Stimulated activated CD8-positive, alpha-beta memory T cell treated with anti-CD3 and anti-CD28 coated beads, Interleukin-4, amount 100 ng/mL, for 4 hours (primary cell): ENCODE measurements at places on chromosomes 5 and 9.
A peak's percentile ranks its signal among the peaks of the same experiment; 100 is the strongest.

- DNase-seq = no peak
Measured at GRCh38 chr5:90586469-90586868, 27.9 kb downstream of the ADGRV1 start.

GRCh38 chr5:42994246-42994554 is 45.9 kb downstream of the ANXA2R start:
- DNase-seq = no peak

DNA sequence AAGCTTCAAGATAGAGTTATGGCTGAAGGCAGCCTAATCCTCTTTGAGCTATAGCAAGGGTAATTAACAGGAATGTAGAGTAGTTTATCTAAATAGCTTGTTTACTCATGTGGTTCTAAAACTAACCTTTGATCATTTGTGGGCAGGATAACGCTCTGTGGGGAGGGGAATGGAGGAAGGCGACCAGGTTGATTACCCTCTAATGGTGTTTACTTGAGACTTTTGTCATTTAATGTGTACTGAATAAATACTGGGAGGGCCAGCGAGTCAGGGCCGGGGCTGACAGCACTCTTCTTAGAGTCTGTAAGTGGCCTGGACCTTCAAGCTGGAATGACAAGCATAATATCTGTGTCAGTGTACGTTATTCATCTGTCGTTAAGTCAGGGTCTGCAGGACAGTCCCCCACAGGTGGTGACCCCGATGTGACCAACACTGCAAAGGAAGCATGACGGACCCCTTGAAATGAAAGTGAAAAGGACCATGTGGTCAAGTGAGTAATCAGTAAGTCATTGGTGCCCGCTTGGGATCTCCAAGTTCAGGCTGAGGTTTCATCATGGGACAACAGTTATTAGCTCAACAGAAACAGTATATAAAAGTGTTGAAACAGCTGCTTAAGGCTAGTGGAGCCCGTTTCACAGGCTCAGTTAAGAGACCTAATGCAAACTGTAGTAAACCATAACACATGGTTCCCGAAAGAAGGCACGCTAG is 162.6 kb downstream of the CPLANE1 start:
- DNase-seq = no peak

- no peak for DNase-seq
Measured at GRCh38 chr5:32027717-32028458, 146.2 kb downstream of the GOLPH3 start.

DNA sequence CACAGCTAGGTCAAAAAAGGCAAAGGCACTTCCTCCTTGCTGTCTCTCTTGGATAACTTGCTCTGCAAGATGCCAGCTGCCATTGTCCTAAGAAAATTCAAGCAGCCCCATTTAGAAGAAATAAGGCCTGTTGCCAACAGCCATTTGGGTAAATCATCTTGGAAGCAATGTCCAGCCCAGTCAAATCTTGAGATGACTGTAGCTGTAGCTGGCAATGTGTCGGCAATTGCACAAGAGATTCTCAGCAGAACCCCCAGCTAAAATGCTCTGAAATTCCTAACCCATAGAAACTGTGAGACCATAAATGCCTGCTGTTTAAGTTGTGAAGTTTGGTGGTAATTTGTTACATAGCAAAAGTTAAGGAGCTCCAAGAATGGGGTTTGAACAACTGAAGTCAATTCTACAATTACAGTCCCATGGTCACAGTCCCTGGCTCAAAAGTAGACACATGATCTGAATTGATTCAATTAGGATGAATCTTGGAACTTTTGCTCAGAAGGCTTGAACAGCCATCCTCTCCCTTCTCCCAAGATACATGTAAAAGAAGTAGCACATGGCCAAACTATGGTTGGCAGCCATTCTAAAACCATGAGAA is 151.1 kb downstream of the MPDZ start:
- no peak for DNase-seq

- no peak for DNase-seq
Measured at GRCh38 chr9:136081113-136081825, 13.8 kb downstream of the NACC2 start.

GRCh38 chr9:68429631-68430030 is 73.2 kb downstream of the PGM5 start:
- no peak for DNase-seq

DNA sequence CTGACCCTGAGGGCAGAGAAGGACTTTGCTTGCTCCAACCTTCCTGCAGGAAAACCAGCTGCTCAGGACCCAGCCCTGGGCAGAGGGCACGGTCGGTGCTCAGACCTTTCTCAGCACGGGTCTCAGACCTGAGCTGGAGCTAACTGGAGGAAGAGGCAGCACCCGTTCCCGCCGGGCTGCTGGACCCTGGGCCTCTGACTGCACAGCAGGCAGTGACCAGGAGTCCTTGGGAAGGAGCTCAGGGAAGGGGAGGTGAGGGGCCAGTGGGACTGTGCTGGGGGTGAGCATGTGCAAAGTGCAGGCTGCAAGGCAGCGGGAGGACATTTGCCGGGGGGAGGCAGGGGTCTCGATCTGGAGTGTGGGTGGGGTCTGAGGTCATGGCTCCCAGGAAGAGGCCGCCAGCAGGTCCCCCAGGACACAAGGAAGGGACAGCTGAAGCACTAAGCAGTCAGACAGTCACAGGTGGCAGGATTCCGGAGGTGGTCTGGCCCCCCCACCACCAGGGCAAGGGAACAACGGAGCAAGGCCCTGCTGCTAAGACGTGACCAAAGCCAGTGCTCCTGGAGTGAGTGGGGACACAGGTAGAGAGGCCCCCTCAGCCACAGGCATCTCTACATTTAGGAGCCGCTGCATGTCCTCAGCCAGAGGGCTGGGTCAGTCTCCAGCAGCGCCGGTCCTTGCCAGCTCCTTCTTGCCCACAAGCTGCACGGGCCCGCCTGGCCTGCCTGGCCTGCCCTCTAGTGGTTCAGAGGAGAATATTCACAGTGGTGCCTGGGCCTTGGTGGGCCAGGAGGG is 4.8 kb upstream of the DPM2 start:
- DNase-seq = no peak

GRCh38 chr9:98373609-98374008 is 118.2 kb upstream of the TBC1D2 start:
- no peak for DNase-seq

GRCh38 chr9:136512651-136513071 is 29.8 kb upstream of the SEC16A start:
- DNase-seq = no peak

DNA sequence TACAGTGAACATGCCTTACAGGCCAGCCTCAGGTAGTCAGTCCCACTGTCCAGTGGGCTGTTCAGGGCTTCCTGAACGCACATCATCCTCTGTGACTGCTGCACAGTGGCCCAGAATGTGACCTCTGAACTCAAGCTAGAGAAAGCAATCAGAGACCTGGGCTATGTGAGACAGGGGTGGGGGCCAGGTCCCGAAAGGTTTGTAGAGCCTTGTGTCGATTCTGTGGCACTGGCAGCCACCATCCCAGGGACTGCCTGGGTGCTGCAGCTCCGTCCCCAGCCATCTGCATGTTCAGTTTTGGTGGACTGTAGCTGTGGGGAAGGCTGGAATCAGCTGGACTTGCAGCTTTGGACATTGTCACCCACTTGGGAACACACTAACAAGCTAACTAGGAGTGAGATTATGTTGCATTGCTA is 47.7 kb downstream of the MVB12B start:
- DNase-seq = no peak

GRCh38 chr5:96718635-96719077 is 56.5 kb downstream of the CAST start:
- DNase-seq = no peak

- peak; percentile 84 for DNase-seq
Measured at GRCh38 chr5:40679148-40679912, 385 bp upstream of the PTGER4 start.

GRCh38 chr9:995192-995591 is 18.7 kb downstream of the DMRT3 start:
- no peak for DNase-seq

DNA sequence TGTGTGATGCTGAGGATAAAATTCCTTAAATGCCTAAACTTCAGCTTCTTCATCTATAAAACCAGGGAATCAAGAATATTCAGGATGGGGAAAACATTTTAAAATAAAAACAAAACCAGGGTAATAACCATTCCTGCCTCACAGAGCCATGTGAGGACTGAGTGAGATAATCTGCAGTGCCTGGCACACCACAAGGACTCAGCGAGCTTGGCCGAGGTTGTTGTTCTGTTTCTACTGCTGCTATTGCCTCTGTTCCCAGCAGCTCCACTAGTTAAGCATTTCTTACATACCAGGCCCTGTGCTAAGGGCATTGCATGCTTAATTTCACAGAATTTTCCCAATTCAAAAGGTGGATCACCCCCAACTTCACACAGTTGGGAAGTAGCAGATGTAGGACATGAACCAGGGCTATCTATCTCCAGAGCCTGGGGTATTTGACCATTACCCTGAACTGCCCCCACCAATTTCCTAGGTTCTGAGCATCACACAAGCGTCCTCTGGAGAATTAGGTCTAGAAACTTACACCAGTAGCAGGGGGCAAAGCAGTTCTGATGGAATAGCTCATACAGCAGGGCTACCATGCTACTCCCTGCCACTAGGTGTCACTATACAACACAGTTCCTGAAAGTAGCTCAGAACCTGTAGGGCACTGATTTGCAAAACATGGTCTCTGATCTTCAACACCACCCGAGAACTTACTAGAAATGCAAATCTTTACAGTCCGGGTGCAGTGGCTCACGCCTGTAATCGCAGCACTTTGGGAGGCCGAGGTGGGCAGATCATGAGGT is 74.3 kb downstream of the LRSAM1 start:
- DNase-seq = no peak

- no peak for DNase-seq
Measured at GRCh38 chr5:88556406-88556805, 287.8 kb upstream of the TMEM161B start.

- DNase-seq = no peak
Measured at GRCh38 chr9:91946653-91947488, 3.2 kb downstream of the ROR2 start.

GRCh38 chr9:33164138-33164809 is 2.9 kb downstream of the B4GALT1 start:
- DNase-seq = no peak

DNA sequence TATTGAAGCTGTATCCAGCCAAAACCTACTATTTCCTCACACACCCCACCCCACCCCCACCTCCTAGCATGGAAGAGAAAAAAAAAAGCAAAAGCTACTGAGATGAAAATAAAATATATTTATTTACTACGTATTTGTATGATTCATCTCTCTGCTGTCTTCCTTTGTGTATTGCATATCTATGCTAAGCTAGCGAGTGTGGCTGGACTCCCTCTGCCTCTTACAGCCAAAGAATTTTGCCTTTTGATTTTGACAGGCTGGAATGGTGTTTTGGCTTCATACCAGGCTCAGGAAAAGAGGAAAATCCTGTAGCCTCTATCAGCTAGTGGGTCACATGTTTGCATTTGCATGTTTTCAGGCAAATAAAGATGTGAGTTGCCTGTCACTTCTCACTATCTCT is 2.2 kb downstream of the ABLIM3 start:
- no peak for DNase-seq

GRCh38 chr5:155402927-155403640 is 389.5 kb downstream of the KIF4B start:
- DNase-seq = no peak

- no peak for DNase-seq
Measured at GRCh38 chr9:126496181-126496576, 117.5 kb upstream of the LMX1B start.

DNA sequence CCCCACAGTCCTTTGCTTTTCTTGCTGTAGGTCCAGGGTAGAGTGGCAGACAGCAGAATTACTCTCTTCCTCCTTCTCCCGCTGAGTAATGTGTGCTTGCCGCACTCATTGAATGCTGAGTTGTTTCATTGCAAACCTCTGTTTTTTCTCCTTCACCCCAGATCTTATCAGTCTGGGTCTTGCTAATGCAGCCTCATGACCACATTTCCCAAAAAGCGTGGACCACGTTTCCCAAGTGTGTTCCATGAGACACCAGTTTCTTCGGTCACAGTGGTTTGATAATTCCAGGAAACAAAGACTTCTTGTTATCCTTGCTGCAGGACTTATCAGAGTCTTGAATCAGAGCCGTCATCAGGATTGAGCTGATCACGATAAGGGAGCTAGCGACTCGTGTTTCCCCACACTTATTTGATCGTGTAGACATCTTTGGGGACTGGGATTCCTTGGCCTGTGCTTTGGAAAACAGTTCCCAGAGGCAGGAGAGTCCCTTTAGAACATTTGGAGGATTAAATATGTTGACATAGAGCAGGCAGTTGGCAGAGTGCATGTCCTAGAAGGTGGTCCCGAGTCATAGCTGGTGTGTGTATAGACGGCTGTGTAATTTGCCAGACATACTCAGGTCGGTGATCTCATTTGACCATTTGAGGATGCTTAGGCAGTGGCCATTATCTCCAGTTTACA is 4.4 kb downstream of the LRRC8A start:
- DNase-seq = no peak

DNA sequence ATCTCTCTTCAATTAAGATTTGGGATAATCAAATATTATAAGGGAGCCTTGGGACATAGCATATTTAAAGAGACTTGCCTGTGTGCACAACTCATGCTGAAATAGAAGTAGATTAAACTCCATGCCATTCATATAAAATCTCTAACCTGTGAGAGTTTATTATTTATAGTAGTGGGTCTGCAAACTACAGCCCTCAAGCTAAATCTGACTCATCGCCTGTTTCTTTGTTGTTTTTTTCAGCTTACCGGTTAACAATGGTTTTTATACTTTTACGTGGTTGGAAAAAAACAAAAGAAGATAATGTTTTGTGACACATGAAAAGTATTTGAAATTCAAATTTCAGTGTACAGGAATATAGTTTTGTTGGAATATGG is 61.9 kb upstream of the GHR start:
- DNase-seq = no peak

DNA sequence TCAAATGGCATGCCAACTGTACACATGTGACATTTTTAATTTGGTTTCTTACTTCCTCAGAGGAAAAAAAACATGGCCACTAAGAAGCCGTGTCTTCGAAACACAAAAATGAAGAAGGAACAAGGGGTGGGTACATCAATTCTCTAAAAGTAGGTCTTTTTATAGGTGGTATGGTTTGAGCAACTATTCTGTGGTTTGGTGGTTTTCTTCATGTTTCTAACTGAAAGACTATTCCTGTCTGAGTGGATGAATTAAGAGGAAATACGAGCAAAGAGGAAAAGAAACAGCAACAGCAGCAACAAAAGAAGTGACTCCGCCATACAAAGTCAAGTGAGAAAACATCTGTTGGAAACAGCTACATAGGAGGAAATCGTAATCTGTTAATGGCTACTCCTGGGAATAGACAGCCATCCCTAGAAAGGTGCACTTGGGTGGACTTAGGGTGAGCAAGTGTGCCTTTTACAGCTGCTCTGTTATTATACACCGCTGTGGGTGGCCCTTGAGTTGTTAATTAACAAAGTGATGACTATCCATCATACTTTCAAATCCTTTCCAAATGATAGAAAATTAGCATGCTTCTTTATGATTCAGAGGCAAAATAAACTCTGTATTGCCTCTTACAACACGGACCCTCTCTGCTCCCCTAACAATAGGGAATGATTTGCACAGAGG is 575.8 kb downstream of the TLE1 start:
- no peak for DNase-seq

- no peak for DNase-seq
Measured at GRCh38 chr9:89742660-89743059, 137.8 kb downstream of the GADD45G start.
